ENCODE measurements at places on chromosomes 12 and 14.

- no peak for DNase-seq
These were observed 74.3 kb downstream of the ADGRD1 start for GRCh38 chr12:131027876-131028586.

DNA sequence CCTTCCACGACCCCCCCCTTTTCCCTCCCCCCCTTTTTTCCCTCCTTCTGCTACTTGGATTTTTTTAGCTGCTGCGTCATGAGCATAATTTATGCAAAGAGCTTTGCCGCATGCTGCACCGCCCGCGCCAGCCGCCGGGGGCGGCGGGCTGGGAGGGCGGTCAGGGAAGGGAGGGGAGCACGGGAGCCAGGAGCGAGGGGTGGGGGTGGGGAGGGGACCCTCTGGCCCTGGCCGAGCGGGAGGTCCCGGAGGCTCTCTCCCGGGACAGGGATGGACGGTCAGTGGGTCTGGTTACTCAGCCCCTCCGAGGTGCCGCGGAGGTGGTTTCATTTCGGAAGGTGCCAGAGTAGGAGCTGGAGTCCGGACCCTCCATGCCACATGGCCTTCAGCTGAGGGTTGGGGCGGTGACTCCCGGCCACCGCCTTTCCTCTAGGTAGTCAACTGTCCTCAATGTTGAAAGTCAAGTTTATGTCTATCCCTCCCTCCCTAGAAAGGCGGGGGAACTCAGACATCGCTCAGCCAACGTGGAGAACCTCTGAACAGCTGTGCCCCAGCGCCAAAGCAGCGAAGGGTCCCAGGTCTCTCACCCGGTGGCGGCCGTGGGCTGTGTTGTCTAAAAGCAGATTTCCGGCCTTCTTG lies at the start of gene POU6F1:
POU6F1 (minus strand) TSS at position 95 of the 639 bp plus-strand sequence. CDS start 11,226 bp downstream, outside the sequence.
- peak; percentile 90 for DNase-seq

GRCh38 chr12:111150360-111150759 lies 218.5 kb downstream of the PHETA1 start:
- no peak for DNase-seq

GRCh38 chr12:94875525-94875924 lies 128.0 kb downstream of the NDUFA12 start:
- DNase-seq = no peak

- DNase-seq = peak; percentile 72
These were observed 164.6 kb downstream of the TMEM117 start for GRCh38 chr12:44000309-44000952.

- no peak for DNase-seq
These were observed 60.9 kb upstream of the FBRSL1 start for GRCh38 chr12:132428936-132429601.

GRCh38 chr12:66823857-66824570 lies 145.1 kb upstream of the GRIP1 start:
- DNase-seq = no peak

DNA sequence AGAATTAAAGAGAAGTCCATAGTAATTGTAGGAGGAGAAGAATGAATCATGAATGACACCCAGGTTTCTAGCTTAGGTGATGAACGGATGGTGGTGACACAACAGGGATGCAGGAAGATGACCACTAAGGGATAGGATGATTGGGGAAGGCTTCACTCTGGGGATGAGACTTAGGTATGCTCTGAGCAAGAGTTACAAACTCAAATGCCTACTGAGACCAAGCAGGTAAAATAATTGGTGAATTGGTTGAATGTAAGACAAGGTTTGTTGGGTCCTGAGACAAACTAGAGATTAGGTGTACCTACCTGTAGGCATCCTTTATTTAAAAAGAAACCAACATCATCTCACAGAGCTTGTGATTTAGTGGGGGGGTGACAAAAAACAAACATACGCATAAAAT lies 116.3 kb downstream of the CFAP54 start:
- DNase-seq = no peak

- DNase-seq = no peak
These were observed 29.1 kb downstream of the AP5M1 start for GRCh38 chr14:57297852-57298251.

DNA sequence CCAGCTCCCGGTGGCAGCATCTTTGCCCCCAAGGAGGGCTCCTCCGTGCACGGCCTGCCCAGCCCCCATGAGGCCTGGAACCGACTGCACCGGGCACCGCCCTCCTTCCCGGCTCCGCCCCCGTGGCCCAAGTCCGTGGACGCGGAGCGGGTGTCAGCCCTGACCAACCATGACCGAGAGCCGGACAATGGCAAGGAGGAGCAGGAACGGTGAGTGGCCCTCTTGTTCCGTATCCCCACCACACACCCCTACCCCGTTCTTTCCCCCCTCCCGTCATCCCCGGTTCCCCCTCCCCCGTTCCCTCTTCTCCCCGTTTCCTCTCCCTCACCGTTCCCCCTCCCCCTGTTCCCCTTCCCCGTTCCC lies 28.3 kb downstream of the LRCOL1 start:
- DNase-seq = no peak

GRCh38 chr14:85907536-85907935 lies 377.6 kb downstream of the FLRT2 start:
- no peak for DNase-seq

DNA sequence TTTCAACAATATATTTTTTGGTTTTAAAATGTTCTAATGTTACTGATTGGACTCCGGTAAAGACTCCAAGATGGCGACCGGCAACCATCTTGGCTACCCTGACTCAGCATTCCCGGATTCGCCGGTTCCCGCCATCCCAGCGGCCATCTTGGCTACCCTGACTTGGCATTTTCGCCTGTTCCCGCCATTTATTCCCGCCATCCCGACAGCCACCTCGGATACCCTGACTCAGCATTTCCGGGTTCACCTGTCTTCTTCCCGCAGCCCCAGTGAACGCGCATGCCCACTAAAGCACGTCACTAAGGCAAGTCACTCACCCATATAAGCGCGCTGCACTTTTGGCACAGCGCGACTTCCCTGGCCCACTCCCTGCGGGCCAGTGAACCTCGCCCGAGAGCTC lies 9.0 kb upstream of the LRFN5 start:
- DNase-seq = no peak

GRCh38 chr12:55619354-55620138 lies 17.1 kb upstream of the OR10P1 start:
- peak; percentile 90 for DNase-seq

GRCh38 chr12:3049611-3050249 lies 27.4 kb upstream of the TSPAN9 start:
- no peak for DNase-seq

DNA sequence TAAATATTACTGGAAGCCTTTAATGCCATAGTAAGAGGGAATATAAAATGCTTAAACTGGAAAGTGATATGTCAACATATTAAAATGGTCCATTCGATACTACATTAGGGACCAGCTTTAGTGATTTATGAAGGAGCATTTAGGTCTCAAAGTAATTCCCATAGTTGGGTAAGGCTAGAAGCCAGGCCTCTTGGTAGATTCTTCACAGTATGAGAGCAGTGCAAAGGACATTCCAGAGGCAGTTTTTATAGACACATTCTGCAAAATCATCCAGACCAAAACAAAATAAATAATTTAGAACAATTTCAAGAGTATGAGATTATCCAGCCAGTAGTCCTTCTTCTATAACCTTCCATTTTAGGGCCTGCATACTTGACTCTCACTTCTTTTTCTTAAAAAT lies 142.6 kb upstream of the PDZRN4 start:
- no peak for DNase-seq

- DNase-seq = no peak
These were observed 1.4 kb downstream of the SLC25A21 start for GRCh38 chr14:37170993-37171392.

DNA sequence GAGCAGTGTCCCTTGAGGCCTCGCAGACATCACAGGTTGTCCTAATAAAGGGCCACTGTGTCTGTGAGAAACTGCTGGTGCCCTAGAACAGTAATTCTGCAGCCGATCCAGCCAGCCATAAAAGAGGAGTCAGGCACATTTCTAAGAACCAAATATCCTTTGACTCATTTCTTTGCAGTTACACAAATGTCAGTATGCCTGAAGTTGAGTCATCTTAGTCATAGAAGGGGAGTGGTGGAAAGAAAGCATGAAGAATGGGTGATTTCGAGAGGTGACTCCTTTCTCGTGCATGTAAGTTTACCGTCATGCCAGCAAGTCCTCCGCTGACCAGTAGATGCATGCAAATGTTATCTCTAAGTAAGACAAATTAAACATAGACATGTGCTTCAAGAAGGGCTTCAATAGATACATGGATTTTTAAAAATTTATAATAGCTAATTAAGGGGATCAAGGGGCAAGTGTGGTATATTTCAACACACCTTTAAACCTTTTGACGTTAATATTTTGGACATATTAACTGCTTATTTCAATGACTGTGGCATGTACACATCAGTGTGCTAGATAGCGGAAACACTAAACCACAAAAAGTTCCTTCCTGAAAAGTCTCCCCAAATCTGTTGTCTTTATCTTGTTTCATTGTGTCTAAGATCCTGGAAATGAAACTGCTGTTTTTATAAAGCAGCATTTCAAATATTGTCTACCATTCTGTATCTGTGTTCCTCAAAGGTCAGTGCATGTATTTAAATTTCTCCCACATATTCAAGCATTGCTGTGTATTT lies 497.4 kb downstream of the NPAS3 start:
- no peak for DNase-seq

DNA sequence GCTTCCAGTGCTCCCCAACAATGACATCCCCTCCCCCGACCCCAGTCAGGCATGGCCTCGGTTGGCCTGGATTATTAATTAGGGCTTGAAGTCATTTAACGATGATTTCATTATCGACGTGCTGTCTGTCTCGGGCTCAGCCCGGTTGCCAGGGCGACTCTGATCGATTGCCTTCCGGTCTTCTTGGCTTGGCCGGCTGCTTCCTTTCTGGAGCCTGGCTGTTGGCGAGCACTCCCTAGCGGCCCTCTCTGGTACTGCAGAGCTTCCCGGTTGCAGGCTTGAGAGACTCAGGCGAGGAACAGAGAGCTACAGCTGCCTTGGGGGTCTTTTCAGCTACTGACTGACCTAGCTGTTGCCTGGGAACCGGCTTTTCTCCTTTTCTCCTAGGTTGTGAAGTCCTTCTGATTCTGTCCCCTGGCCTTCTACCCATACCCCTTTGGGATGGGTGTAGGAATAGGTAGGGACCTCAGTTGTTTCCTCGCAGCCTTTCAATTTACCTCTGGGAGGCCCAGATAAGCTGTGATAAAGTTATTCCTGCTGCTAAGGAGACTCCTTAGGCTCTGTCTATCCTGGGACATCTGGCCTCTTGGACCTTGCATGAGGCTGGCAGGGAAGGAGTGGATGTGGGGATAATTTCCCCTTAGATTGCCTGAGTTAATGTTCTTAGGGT lies 5.5 kb upstream of the CISTR start:
- peak; percentile 95 for DNase-seq

GRCh38 chr14:73227812-73228781 lies 9.2 kb upstream of the PAPLN start:
- DNase-seq = no peak

GRCh38 chr14:91113829-91114078 lies at the start of gene DGLUCY:
Gene DGLUCY (plus strand): TSS chr14:91114073. CDS start chr14:91160295, 46,222 bp downstream.
- DNase-seq = no peak

DNA sequence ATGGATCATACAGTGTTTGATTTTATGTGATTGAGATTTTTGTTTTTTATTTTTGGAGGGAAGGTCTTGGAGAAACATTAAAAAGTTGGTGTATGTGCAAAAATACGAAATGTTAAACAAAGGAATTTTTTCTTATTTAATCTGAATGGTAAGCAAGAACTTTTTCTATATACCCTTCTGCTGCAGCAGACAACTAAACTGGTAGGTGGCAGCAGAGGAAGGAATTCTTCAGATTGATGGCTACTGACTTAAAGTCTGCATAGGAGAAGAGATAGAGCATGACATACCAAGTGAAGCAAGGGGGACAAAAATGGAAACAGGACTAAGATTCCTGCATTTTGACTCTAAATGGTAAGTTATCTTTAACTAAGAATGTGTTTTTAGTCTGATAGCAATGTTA lies 42.0 kb upstream of the A2ML1 start:
- DNase-seq = no peak

- DNase-seq = no peak
These were observed 49.2 kb upstream of the BCAT1 start for GRCh38 chr12:24997970-24998582.

GRCh38 chr14:102140027-102140749 lies 491 bp downstream of the WDR20 start:
- peak; percentile 84 for DNase-seq

DNA sequence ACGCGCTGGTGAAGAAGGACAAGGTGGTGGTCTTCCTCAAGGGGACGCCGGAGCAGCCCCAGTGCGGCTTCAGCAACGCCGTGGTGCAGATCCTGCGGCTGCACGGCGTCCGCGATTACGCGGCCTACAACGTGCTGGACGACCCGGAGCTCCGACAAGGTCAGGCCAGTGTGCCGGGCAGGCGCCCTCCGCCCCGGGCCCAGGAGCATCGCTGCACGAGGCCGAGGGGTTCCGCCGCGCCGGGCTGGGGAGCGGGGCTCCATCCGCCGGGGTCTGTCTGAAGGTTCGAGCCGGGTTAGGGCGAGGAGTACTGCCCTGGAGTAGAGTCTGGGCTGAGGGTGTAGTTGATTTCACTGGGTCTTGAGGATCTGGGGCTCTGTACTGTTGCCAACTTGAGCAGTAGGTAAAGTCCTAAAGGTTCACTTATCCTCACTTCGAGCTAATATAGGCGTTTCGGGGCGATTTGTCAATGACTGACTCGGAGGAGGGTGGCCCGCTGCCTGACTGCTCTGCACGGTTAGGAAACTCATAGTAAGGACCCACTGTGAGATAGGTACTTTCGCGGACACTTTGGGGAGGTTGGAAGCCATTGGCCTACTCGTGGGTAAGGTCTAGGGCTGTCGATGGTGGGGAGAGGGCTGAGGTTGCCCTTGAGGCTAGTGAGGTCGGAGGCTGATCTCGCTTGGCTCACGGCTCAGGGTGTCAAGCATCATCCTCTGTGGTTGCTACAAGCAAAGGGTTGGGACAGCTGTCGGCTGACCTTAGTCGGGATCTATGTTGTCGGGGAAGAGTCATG lies 574 bp downstream of the GLRX5 start:
- peak; percentile 73 for DNase-seq

- peak; percentile 82 for DNase-seq
These were observed 2.0 kb upstream of the ART4 start for GRCh38 chr12:14845350-14845750.

Data from activated CD4-positive, alpha-beta T cell treated with anti-CD3 and anti-CD28 coated beads, Interleukin-2, amount 10 ng/mL, durations not matched to agents 24 days and 14 days (primary cell).